ENCODE measurements at places on chromosomes 12 and 14. TPM values are rescaled to one million over a fixed set of nuclear protein-coding genes. Genes with fewer than 3 reads are reported as not detected.

- peaks cover 94% of the 10 kb centered on the region for H3K4me1 ChIP-seq
- H3K36me3 ChIP-seq, result peaks cover 3% of the 10 kb centered on the region
- no peak overlapping the region for H3K4me3 ChIP-seq
- no peak for DNase-seq
- no peaks in the 10 kb centered on the region for H3K27me3 ChIP-seq
- peak overlapping the region; percentile 100 for H3K27ac ChIP-seq
Observed at GRCh38 chr14:24274101-24274543, 2.7 kb upstream of the RABGGTA start.

- H3K4me3 ChIP-seq, result no peak overlapping the region
- no peaks in the 10 kb centered on the region for H3K4me1 ChIP-seq
- H3K27me3 ChIP-seq, result no peaks in the 10 kb centered on the region
- no peak overlapping the region for H3K27ac ChIP-seq
- no peaks in the 10 kb centered on the region for H3K36me3 ChIP-seq
Observed at GRCh38 chr12:119274636-119275065, 59.9 kb upstream of the CCDC60 start.

- peak overlapping the region; percentile 98 for H3K27ac ChIP-seq
- peak overlapping the region; percentile 50 for H3K4me3 ChIP-seq
- no peak for DNase-seq
- peaks cover 10% of the 10 kb centered on the region for H3K36me3 ChIP-seq
- no peaks in the 10 kb centered on the region for H3K27me3 ChIP-seq
Observed at GRCh38 chr12:31658471-31659086, 909 bp upstream of the ETFBKMT start.

DNA sequence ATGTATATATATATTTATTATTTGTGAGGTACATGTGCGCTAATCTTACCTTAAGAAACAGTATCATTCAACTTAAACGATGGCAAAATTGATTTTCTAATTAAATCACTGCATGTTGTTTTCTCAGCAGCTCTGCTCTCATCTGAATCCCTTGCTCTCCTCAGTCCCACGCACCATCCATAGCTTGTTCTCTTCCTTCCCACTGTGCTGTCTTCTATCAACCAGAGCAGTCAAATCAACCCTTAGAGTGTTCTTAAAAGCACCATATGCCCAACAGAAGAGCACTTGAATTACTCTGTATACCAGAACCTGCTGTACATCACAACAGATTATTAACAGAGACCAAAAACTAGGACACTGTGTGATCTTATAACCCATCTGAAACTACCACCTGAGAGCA, 209.4 kb upstream of the G2E3 start:
- no peaks in the 10 kb centered on the region for H3K36me3 ChIP-seq
- H3K4me3 ChIP-seq, result no peak overlapping the region
- no peaks in the 10 kb centered on the region for H3K4me1 ChIP-seq
- H3K27me3 ChIP-seq, result no peaks in the 10 kb centered on the region

- no peak overlapping the region for H3K4me3 ChIP-seq
- no peaks in the 10 kb centered on the region for H3K27me3 ChIP-seq
- H3K36me3 ChIP-seq, result no peaks in the 10 kb centered on the region
- H3K27ac ChIP-seq, result no peak overlapping the region
- peaks cover 6% of the 10 kb centered on the region for H3K4me1 ChIP-seq
- DNase-seq, result no peak
Observed at GRCh38 chr12:131852551-131853299, 24.5 kb downstream of the MMP17 start.

Gene GIT2
- total RNA-seq, result 23.8 TPM

Gene MYF6
- total RNA-seq, result not detected

Data from esophagus squamous epithelium (tissue), 5 donors.